ENCODE measurements at places on chromosomes 13 and 19.
A peak's percentile ranks its signal among the peaks of the same experiment; 100 is the strongest.

DNA sequence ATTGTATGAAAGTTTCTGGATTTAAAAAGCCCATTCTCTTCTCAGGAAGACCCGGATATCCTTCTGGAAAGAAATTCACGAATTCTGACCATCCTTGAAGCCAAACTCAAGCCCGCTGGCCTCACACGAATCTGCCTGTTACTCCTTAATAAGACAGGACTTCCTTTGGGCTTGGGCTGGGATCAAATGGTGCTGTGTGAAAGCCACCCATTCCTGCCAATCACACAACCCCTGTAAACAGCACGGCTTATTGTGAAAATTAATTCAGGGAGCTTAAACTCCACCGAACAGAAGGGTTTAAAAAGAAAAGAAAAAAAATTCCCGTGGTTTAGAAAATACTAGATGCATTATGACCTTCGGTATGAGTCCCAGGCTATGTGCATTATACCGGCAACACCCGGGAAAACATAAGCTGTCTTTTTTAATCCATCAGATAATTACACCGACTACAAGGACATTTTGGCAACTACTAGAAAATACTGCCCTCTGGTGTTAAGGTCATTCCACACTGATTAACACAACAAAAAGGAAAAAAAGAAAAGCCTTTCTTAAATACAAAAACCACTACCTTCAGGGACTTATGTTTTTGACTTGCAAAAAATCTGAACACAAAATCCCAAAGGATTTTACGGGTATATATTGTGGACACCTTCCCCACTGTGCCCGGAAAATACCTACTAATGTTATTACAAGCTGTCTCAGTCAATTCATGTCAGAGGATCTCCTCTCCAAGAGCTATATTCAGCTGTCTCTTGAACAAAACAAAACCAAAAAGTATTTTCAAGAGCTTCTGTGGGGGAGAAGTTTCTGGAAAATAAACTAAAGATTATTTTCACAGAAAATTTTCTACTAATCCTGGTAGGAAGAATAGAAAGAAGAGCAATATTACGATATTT is 76.0 kb upstream of the LSM14A start:
- DNase-seq: peak; percentile 75

DNA sequence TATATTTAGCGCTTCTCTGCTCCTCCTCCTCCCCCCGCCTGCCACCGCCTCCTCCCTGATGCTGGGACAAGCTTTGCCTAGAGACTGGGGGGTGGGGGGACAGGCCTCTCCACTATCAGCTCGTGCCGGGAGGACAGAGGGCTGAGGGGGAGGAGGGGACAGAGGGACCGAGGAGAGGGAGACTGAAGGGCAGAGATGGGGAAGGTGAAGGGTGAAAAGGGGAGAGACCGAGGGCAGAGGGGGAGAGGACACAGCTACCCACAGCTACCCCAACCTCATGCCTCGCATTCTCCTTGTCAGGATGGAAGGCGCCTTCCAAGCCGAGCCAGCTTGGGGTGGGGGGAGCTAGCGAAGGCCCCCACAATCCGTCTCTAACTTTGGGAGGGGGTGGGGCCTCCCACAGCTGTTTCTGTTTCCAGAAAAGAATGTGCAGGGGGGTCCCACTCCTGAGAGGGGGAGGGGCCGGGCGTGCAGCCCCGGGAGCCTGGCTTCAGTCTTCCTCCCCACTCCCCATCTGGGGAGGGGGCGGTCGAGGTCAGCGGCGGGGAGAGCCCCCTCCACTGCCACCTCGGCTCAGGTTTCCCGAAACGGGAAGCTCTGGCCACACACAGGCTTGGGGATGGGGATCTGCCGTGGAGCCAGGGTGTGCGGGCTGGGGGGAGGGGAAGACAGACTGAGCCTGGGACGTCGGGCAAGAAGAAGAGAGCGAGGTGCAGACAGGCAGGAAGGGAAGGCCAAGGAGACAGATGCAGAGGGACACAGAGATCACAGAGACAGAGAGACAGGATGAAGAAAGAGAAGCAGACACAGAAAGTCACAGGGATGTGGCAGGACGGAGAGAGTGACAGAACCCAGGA is 1.6 kb downstream of the DACT3 start:
- no peak for DNase-seq

GRCh38 chr13:28067491-28067890 is 32.9 kb downstream of the FLT3 start:
- no peak for DNase-seq

- no peak for DNase-seq
These were observed 7.9 kb upstream of the ZNF626 start for GRCh38 chr19:20669263-20669662.

DNA sequence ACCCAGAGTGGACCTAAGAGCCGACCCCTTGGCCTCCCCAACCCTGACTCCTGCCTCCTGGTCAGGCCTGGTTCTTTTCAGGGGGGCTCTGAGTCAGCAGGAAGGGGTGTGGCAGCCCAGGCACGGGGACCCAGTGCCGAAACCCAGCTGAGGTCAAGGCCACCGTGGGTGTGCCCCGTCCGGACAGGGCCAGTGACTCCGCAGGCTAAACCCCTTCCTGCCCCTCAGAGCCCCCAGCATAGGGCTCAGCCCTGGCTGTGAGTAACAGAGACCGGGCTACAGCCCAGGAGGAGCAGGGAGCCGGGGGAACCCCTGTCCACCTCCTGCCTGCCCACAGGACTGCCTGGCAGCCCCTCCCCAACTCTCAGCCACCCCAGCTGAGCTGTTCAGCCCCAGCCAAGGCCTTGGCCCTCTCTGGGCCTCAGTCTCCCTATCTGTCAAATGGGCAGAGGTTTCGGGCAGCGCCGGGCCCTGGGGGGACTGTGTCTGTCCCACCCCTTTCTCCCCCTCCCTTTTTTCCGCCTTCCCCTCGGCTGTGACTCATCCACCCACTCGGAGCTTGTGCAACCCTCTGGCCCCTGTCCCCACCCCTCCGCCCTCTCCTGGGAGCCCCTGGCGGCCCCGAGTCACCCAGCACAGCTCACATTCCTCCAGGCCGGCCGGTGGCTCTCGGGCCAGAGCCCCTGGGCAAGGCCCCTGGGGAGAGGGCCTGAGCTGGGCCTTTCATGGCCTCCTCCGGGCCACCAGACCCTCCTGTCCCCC is 8.6 kb downstream of the ZBTB7A start:
- no peak for DNase-seq

DNA sequence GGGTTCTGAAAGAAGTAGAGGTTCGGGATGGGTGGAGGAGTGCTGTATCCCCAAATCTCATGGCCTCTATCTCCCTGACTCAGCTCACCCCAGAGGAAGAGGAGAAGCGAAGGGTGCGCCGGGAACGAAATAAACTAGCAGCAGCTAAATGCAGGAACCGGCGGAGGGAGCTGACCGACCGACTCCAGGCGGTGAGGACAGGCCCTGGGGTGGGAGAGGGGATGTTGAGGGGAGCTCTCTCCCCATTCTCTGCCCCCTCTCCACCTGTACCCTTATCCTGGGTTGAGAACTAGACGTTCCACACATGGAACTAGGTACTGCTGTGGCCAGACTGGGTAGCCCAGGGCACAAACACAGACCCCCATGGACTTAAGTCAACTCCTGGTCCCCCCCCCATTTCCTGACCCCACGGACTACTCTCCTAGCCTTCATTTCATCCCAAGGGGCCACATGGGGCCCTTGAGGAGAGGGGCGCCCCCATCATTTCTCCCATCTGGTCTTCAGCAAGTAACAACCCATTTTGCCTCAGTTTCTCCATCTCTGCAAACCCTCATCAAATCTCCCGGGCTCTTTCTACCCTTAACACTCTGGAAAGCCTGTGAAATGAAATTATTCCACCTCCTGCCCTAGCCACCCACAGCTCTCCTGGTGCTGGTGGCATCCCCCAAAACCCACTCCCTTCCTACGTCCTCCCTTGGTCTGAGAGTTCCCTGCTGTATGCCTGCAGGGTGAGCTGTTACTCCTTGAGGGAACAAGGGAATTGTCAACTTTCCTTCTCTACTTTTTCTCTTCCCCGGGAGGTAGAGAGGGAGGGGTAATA is 3.5 kb downstream of the FOSB start:
- no peak for DNase-seq

DNA sequence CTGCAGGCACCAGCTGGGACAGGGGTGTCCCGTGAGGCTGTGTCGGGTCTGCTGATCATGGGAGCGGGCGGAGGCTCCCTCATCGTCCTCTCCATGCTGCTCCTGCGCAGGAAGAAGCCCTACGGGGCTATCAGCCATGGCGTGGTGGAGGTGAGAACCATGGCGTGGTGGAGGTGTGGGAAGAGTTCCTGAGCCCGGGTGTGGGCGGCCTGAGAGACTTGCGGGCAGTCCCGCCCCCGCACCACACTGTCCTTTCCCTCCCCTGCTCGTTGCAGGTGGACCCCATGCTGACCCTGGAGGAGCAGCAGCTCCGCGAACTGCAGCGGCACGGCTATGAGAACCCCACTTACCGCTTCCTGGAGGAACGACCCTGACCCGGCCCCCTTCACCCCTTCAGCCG is 10.7 kb downstream of the APLP1 start:
- no peak for DNase-seq

DNA sequence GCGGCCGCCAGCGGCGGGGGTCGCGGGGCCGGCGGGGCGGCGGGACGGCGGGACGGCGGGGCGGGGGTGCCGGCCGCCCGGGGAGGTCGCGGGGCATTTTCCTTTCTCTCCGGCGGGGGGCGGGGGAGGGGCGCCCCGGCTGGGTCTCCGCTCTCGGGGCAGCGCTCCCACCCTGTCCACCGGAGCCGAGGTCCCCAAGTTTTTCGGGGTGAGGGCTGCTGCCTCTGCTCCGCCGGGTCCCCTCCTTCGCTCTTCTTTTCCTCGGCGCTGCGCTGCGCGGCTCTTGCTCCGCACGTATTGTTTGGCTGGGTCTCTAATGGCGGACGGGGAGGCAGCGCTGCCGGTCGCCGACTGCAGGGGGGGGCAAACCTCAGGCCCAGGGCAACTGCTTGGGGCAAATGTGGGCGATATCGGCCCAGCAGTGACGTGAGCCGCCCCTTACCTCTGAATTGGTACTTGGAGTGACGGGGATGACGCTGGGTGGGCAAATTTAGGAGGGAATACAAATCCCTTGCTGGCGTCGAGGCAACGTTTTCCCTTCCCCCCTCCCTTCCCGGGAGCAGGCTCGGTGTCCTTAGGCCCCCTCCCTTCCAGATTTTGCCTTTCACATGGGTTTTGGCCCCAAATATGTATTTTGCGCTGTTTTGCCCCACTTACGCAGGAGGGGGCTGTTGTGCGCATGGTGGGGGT is 759 bp downstream of the ZMYM2 start:
- peak; percentile 32 for DNase-seq

DNA sequence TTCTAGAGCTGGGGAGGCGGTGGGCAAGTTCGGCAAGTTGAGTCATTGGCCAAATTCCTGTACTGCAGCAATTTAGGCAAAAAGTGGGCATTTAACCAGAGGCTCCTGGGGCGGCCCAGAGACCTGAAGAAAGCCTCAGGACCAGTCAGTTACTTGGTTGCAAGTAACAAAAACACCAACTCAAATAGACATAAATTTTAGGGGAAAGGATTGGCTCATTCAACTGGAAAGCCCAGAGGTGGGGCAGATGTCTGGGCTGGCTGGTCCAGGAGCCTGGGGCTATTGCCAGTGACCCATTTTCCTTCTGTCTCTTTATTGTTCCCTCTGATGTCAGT is 97.1 kb downstream of the SIPA1L3 start:
- DNase-seq: no peak

- DNase-seq: no peak
These were observed 8.8 kb downstream of the SPPL2B start for GRCh38 chr19:2337329-2337707.

DNA sequence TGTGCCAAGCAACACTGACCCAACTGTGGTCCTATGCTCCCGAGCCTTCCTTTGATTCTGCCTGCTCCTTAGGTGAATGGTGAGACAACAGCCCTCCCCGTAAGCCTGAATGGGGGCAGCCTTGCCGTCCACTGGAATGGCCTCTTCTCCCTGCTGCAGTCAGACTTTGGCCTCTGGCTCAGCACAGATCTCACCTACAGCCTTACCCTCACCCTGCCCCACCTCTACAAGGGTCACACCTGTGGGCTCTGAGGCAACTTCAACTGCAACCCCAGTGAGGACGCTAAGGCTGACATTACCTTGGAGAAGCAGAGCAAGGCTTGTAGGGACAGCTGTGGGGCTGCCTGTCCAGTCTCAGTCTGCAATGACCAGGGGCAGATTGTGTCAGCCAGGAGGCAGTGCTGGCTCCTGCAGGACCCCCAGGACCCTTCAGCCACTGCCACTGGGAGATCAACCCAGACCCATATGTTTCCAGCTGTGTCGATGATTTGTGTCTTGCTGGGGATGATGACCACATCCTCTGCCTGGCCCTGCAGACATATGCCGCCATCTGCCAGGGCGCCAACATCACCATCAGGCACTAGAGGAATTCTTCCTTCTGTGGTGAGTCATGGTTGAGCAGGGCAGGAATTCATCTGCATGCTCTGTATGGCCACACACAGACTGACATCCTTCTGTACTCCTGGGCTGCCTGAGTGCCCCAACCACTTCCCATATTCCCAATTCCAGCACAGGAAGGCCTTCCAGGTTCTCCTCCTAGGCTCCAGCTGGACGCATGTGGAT is 27.3 kb upstream of the FXYD3 start:
- no peak for DNase-seq

DNA sequence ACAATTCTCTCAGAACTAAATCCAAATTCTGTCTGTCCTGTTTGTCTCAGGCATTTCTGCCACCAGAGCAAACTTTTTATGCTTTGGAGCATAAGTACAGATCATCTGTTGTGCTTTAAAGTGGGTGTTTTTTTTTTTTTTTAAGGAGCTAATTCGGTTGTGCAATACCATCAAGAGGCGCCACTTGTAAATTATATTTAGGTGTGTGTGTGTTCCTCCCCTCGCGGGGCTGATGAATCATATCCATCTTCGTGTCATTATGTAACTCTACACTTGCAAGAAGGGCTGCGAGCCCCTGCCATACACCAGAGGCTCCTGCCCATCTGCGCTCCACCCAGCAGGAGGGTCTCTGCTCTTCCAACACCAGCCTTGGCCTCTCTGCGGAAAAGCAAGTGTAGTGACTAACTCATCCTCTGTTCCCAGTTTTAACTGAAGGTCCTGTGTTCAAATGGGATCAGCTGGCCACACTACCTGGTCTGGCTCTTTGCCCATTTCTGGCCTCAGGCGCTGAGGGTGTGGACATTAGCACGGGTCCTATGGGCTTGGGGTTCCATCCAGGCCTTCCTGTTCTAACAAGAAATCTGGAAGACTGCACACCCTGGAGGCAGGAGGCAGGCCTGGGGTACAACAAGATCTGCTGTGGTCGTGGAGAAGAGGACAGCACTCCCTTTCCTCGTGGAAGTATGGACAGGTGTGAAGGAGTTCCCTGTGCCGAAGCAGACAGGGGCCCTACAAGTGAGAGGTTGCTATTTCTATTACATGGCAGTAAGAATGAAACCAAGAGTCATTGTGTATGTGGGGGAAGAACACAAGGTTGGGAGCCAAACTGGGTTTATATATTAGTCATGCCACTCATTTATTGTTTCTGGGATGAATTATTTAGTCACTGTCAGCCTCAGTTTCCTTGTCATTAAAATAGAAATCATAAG is 96.1 kb upstream of the MBNL2 start:
- DNase-seq: no peak

- DNase-seq: no peak
These were observed 218.7 kb downstream of the POSTN start for GRCh38 chr13:37379841-37380240.

- no peak for DNase-seq
These were observed 115.6 kb downstream of the SLC7A1 start for GRCh38 chr13:29479716-29480492.

GRCh38 chr13:98252931-98253470 is 75.9 kb upstream of the RNF113B start:
- DNase-seq: no peak
